ENCODE measurements at places on chromosomes 2 and 18.

DNA sequence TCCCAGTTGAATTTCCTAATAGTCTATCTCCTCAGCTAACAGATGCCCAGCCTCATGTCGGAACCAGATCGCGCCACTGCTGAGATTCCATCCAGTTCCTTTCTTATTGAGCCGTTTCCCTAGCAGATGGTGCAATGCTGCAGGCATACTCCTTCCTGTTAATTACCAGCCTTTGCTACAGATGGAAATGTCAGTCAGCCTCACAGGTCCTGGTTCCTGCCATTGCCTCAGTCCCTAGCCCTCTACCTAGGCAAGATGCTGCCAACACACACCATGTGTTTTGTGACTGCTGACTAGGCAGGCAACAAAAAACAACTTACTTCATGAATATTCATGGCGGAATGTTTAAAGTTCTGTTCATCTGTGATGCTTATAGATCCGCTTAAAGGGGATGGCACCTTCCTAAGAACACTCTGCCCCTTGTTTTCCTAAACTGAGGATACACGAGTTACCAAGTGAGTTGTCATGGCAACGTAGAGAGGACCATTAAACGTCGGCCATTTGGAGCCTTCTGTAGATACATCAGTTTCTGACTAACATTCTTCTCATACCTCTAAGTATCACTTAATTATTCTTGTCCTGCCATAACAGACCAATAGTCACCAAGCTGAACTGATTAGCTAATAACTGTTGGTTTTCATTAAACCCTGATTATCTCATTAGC, 749.5 kb downstream of the RNF144A start:
- DNase-seq = no peak

DNA sequence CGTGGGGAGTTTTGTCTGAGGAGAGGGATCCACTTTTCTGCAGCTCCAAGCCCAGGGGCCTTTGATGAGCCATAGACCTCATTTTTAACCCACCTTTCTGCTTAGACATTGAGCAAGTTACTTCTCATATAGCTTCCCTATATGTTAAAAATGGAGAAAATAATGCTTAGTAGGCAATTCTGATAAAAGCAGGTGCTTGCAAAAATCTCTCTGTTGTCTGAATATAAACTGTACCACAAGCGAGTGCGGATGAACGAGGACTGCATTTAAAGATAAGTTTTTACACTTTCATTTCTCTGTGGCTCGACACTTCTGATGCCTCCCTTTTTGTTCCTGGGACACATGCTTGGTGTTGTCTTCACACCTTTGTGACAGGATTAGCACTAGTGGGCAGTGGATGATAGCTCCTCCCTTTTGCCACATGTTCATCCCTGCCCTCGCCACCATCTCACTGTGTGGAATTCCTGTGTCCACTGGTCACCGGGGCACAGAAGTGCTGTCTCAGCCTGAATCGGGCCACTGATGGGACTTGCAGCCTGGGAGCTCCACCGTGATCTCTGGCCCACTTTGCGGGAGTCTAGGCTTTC, 1.6 kb downstream of the TYMS start:
- no peak for DNase-seq

- DNase-seq = no peak
Observed at GRCh38 chr2:173216051-173216450, 138.6 kb upstream of the CDCA7 start.

- no peak for DNase-seq
Observed at GRCh38 chr2:147051814-147052213, 793.0 kb upstream of the ACVR2A start.

DNA sequence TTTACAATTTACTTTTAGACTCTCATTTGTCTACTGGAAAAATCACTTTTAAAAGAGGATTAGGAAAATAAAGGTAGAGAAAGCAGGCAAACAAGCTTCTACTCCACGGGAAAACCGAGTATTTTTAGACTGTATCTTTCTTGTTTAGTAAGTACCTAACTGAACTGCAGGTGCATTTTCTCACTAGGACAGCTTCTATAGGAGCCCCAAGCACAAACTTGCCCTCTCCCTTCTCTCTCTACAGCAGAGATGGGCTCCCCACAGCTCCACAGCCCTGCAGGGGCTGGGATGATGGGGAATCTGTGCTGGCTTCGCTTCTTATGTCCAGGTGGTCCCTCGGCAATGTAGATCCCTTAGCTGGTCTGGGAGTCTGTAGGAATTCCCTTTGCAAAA, 16.2 kb downstream of the PSTPIP2 start:
- no peak for DNase-seq

- peak; percentile 48 for DNase-seq
Observed at GRCh38 chr2:37414470-37414949, 70.1 kb downstream of the QPCT start.

- no peak for DNase-seq
Observed at GRCh38 chr2:108363024-108363907, 14.5 kb upstream of the SULT1C4 start.

DNA sequence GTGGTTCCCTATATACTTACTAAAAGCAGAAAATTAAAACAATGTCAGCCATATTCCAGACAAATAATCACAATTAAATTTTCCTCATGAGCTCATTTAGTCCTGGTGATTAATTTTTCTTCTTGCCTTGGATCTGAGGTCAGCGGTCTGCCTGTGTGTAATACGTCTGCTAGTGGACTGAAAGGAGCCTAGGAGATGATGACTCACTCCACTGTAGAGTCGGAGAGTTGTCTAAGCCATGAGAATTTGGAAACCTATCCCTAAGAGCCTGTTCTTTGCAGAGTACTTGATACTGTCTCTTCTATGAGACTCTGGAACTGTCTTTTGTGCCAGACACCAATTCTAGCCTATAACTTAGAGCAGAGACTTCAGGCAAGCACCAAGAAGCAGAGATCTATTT, 94.2 kb upstream of the RAB27B start:
- no peak for DNase-seq

DNA sequence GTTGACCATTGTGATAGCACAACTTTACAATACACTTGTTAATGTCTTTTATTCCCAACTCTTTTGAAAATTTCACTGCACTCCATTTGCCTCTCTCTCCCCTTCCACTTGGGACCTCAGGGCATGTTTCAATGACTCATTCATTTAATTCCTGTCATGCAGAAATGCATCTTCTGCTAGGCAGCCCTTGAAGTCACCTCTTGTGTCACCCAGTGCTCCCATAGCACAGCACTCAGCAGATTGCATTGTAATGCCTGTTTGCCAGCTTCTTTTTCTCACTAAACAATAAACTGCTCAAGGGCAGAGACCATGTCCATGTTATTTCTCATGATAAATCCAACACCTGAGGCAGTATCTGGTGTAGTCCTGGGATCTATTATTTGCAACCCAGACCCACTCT, 85.9 kb upstream of the ACSL3 start:
- no peak for DNase-seq

DNA sequence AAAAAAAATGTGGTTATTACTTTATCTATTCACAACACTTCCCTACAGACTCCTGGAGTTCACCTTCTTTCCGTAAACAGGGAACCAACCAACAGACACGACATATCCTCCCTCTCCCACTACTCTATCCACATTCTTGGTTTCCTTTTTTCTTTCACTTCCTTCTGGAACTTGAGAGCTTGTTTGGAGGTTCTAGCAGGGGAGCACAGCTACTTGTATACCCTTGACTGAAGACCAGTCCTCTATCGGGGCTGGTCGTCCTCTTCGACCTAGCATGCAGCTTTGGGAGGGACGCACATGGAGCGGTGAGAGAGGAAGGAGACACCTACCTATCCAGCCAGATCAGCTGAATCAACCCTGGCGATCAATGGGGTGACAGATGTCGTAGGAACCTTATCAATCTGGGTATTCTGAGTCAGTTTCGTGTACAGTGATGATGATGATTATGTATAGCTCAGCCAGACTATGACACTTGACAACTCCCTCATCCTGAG, 43.5 kb upstream of the MSH2 start:
- no peak for DNase-seq

GRCh38 chr2:56465491-56465890, 281.7 kb downstream of the CCDC85A start:
- no peak for DNase-seq

DNA sequence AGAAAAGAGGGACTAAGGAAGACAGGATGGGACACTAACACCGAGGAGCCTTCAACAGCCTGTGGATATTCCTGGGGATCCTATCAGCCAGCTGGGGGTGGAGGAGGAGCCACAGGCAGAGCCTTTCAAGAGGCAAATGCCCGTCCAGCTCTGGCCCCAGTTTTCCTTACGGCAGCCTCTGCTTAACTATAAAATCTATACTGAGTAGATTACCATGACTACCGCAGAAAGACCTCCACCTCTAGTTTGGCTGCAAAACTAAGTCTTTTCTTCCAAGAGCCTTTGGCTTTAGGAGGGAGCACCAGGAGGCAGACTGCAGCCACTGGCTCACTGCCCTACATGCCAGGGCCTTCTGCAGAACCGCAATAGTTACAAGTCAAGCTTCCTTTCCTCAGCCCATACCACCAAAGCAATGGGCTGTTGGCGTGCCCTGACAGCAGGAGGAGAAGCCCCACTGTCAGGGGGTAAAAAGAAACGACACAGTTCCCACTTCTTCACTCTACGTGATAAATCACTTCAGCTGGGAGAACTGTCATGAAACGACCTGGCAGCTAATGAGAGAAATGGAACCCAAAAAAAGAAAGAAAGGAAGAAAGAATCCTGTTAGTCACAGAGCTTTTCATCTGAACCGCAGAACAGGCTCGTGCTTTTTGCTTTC, 25.1 kb upstream of the CREB1 start:
- no peak for DNase-seq

DNA sequence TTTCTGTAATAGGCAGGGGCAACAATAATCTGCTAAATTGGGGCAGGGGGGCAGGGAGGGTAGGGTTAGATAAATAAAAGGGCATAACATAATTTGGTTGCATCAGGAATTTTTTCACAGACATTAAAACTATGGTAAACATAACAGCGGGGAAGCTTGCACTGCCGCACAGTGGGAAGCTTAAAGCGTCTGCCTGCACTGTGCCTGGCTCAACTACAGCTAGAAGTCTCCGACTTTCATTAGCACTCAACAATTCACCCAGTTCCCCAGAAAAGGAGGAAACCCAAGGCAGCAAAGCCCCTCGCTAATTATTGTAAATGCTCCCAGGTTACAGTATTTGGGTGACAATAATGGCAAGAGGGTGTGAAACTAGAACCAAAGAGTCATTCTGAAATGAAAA, 562.9 kb downstream of the ARHGAP15 start:
- DNase-seq = no peak

Data from GM12864 (cell line).